ENCODE measurements at places on chromosomes 4 and X.

DNA sequence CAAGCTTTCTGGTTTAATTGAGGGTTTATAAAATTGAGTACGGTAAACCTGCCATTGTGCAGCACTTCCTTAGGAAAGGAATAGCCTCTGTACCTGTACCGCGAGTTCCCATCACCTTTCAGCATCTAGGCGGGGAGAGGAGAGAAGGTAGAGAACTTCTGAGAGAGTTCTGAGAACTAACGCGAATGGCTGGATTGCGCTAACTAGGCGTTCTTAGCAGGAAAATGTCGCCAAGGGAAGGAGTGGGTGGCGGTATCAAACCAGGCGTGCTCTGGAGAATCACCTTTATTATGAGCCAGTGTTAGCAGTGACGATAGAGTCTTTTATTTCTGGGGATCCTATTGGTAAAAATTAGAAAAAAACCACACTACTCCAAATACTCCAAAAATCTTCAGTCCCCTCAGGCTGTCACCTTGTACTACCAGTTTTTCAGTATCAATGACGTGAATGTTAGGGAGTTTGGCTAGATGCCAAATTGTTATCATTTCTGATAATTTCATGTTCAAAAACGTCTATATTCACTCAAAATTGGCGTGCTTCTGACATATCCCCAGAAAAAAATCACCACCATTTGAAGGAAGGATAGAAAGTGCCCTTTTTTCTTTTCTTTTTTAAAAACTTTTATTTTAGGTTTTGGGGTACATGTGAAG is 1.4 kb downstream of the UGT8 start:
- DNase-seq: no peak

- no peak for DNase-seq
Observed at GRCh38 chr4:84792366-84793301, 173.9 kb downstream of the WDFY3 start.

- no peak for DNase-seq
Observed at GRCh38 chrX:68672581-68673318, 25.3 kb downstream of the STARD8 start.

DNA sequence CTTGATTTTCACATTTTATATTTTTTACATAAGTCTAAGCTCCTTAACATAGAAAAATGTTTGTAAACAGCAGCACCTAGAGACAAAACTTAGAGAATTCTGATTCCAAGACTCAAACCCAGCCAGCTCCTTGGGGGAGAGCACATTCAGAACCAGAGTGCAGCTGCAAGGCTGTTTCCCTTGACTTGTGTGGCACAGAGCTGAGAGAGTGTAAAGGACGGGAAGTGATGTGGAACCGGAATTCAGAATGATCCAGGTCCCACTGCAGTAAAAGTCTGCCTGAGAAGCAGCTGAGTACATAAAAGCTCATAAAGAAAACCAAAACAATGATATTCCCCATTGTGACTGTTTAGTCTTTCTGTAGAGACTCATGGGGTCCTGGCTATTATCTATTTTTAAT is 713.8 kb downstream of the RAB28 start:
- DNase-seq: no peak

DNA sequence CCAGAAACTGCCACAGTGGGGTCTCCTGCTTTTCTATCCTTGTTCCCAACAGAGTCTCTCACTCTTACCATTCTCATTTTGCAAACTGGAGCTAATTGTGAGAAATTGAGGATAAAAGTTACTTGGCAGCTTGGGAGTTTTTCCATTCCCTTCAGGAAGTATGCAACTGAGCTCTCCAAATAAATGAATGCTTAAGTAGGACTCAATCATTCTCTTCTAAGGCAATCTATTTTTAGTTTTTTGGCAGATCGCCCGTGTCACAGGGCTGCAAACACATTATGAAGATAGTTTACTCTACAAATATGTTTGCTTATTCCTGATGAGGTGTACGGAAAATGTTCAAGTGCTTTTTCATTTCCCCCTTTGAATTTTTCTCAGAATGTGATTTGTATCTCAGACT is 5.3 kb downstream of the ASB11 start:
- DNase-seq: no peak

DNA sequence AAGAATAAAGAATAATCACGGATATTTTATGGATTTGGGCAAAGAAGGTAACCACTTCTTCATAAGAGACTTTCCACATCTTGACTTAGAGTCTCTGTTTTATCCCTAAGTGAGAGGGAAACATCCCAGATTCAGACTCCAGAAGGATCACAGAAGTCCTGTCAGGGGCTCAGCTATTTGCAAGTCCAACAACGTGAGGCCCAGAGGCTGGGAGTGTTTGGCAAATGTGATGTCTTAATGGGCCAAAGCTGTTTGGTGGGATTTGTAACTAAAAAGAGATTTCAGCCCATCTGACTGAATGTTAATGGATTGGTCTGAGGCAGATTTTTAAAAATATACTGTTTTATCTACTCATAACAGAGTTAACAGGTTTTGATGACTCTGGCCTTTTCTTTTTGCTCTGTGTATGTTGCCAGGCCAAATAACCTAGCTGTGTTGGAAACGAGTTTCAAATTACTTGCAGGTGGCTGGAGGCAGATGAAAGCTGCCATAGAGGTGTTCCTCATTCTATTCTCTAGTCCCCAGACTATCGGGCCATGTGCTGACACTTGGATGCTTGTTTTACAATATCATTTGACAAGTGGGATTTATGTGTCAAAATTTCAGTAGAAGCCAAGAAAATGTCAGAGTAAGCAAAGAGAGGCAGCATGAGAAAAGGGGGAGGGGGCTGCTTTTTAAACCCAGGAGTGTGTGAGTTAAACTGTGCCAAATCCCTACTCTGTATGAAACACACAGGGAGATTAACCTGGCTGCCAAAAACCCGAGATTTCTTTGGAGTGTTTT is 330.9 kb downstream of the DCHS2 start:
- no peak for DNase-seq

DNA sequence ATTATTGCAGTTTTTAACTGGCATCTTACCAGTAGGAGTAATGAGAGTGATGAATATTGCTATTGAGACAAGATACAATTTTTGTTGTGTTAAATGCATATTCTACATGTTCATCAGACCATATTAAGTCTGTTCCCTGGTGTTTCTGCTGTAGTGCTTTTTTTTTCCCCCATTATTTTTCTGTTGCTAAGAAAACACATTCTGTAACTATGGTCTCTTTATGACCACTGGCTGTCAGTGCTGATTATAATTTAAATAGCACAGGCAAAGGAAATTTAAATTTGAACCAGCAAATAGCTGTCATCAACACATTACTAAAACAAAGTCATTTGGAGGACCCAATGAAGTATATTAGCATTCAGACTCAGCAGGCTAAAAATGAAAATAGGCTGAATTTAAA is 98.3 kb upstream of the ANKRD50 start:
- DNase-seq: no peak

DNA sequence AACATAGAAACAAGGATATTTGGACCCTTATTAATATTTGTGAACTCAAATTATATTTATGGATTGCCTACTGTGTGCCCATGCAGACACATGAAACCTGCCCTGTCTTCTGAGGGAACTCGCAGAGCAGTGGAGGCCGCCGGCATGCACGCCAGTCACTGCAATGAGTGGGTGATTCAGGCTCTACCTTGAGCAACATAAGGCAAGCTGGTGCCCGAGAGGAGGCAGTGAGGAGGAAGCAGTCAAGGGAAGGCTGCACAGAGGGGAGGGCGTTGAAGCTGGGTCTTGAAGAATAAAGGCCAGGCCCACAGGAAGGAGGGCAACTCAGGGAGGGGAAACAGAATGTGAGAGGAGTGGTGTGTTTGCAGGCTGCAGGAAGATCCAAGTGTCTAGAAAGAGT is 52.8 kb downstream of the PPEF2 start:
- no peak for DNase-seq
